ENCODE measurements at places on chromosomes 3 and 15.
A peak's percentile ranks its signal among the peaks of the same experiment; 100 is the strongest.

GRCh38 chr3:56059731-56060130, 408.5 kb downstream of the ERC2 start:
- DNase-seq: no peak

- DNase-seq: no peak
Observed at GRCh38 chr3:73685061-73685460, 60.3 kb upstream of the PDZRN3 start.

DNA sequence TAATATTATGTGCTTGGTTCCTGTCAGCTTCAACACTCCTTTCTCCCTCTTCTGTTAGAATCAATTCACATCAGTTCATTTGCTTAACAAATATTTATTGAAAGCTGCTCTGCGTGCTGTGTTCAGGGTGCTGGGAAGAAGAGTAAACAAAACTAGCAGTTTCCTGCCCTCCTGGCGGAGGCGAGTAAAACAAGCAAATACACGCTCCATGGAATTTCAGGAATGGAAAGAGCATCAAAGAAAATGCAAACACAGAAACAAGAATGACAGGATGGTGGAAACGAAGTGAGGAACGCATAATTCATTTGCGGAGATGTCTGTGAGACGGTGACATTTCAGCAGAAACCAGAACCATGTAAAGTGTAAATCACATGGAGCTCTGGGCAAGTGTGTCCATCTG, 49.4 kb upstream of the SPTSSB start:
- DNase-seq: no peak

- DNase-seq: no peak
Observed at GRCh38 chr15:85592148-85592547, 202.6 kb downstream of the KLHL25 start.

DNA sequence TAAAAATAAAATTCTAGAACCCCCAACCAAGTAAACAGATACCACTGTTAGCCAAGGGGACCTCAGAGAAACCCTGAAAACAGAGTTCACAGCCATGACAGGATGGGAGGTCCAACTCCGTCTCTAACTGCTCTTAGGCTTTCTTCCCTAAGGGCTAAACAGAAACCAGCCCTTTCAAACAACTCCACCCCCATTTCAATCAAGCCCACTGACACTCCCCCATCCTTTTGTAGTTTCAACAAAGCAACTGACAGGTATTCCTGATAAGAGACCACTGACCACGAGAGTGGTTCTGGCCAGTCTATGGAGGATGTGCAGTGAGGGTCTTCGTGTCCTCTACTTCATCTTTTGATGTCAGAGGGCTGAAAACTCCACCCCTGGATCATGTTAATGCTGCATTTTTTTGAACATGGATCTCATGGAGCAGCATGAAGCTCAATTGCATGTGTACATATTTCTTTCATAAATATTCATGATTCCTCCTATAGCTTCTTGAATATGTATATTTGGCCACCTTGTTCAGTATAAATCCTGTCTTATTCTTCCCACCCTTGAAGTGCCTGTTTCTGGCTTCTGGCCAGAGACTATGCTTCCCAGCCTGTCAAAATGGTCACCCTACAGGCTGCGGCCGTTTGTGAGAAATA, 222.6 kb downstream of the OSBPL10 start:
- no peak for DNase-seq

DNA sequence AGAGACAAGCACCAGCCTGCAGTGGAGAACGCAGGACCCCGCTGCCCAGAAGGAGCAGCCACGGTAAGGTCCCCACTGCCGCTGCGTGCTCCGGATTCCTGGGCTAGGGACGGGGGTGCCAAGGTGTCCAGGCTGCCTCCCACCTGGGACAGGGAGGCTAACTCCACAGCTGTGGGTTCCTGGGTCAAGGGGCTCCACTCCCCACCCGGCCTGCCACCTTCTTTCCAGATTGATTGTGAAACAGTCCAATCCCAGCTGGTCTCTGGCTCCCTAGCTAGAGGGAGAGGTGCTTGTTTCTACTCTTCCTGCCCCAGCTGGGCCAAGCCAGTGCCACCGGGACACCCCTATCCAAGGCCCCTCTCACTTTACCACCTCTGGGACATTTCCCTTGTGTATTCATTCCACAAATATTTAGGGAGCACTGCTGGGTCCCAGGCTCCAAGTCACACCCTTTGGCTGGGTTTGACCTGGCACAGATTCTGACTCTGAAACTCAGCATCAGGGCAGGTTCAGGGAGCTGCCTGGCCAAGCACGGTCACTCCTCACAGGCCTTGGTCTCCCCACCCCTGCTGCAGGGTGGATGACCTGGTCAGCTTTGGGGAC, 1.9 kb downstream of the PAK6 start:
- DNase-seq: no peak

- no peak for DNase-seq
Observed at GRCh38 chr3:182981038-182981380, 671 bp upstream of the DCUN1D1 start.

GRCh38 chr3:176074096-176074495, 1123.2 kb downstream of the TBL1XR1 start:
- no peak for DNase-seq

GRCh38 chr3:152769523-152769922, 65.4 kb upstream of the P2RY1 start:
- DNase-seq: no peak

GRCh38 chr3:13077431-13078162, 4.4 kb upstream of the IQSEC1 start:
- no peak for DNase-seq

- DNase-seq: no peak
Observed at GRCh38 chr15:43329217-43329959, 985 bp downstream of the LCMT2 start.

- DNase-seq: no peak
Observed at GRCh38 chr3:135197246-135197645, 402.2 kb downstream of the EPHB1 start.

DNA sequence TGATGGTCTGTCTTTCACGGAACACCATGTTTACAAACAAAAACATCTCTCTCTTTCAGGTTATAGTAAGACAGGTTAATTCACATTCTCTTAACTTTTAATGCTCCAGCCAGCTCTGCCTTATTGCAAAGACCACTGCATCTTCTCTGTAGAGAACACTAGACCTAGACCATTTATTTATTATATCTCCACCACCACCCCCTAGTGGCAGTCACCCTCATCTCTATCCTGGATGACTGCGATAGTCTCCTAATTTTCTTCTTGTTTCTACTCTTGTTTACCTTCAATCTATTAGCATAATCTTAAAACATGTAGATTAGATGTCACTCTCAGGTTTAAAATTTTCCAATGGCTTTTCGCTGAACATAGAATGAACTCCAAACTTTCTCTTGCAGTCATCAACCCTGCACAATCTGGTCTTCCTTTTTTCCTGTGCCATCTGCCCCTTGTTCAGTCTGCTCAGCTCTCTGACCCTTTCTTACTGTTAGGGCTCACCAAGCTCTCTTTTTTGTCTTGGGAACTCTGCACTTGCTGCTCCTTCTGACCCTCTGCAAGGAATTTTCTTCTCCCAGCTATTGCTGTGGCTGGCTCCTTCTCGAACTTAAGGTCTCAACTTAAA, 155.6 kb downstream of the SQOR start:
- DNase-seq: no peak

DNA sequence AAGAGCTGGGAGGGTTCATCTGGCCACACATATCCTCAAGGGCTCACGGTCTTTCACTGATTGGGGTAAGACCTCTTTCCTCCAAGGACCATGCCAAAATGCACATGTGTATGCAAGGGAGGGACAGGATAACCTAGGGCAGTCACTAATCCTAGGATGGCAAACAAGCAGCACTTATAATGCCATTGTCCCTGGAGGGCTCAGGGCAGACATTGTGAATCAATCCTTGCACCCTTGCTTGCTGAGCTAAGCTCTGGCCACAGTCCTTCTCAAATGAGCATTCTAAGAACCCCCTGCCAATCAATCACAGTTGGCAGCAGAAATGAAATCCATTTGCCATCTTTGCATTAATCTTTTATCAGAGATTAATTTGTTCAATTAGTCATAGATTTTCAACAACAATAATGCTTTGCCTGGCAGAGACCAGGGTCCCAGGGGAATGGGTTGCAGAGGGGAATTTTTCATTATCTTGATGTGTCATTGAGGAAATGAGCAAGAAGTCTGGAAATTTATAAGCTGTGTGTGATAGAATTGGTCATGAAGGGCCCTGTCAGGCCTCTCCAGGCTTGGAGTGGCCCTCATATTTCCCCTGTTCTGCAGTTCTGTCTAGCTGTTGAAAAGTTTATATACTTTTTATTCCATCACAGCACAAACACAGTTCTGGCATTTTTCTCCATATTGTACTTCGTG, 57.2 kb upstream of the KY start:
- no peak for DNase-seq

- DNase-seq: peak; percentile 65
Observed at GRCh38 chr3:32502118-32502945, at the start of gene CMTM6. Gene CMTM6, minus strand, starts transcription at chr3:32502852. Its CDS starts 107 bp downstream, at chr3:32502745.

GRCh38 chr15:92170897-92171296, 222.8 kb upstream of the ST8SIA2 start:
- no peak for DNase-seq

- DNase-seq: no peak
Observed at GRCh38 chr3:89624494-89624893, 517.1 kb downstream of the EPHA3 start.

DNA sequence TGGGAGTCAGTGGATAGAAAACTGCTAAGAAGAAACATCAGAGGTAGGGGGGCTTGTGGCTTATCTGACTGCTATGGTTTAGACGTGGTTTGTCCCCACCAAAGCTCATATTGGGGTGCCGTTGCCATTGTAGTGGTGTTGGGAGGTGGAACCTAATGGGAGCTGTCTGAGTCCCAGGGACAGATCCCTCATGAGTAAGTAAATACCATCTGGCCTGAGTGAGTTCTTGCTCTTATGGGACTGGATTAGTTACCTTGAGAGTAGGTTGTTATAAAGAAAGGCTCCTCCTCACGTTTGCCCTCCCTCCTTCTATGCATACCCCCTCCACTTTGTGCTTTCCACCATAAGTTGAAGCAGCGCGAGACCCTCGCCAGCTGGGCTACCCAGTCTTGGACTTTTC, 53.4 kb upstream of the VILL start:
- DNase-seq: no peak

DNA sequence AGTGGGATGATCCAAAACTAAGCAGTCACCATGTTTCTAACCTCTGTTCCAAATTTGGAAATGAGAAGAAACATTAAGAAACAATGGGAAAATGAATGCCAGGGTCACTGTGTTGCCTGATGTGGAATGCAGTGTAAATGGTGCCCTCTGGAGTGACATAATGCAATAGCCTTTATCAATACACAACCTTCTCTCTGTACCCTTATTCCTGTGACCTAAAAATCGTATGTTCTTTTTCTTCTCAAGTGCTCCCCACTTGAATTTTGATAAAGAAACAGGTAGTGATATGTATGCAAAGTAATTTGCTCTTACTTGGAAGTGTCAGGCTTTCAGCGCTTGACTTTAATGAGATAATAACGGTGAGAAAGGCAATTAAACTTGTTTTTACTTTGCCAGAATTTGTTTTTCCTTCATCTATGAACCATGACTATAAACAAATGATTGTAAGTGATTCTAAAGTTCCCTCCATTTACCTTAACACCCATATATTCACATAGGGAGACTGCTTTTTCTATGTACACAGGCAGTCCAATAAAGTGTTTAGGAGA, 145.8 kb upstream of the THRB start:
- no peak for DNase-seq

DNA sequence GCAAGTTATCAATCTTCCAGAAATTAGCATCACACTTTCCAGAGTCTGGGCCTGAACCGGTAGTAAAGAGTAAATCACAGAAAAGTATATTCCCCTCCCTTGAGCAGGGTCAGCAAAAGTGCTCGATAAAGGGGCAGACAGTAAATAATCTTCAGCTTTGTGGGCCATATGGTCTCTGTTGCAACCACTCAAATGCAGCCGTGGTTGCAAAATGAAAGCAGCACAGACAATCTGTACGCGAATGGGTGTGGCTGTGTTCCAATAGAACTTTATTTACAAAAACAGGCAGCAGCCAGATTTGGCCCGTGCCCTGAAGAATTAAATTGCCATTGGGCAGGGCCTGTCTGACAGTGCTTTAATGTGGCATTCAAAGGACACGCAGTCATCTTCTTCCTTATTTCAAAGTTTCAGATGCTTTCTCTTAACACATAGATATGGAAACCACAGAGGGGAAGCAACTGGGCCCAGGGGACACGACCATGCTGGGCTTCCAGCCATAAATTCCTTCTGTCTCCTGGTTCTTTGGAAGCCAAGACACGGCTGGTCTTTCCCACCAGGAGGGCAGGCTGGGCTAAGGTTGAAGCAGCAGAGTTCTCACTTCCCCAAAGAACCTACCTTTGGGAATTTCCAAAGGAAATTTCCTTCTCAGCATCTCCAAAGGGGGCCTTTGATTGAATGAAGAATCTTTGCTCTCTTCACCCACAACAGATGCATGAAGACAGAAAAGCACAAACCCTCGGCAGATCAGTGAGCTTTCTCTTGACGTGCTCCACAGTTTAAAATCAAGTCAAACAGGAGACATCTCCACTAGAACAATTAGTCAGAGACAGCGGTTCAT, 489.8 kb upstream of the PROK2 start:
- no peak for DNase-seq

- no peak for DNase-seq
Observed at GRCh38 chr3:171267104-171267503, 193.1 kb downstream of the TNIK start.

GRCh38 chr3:68912376-68912775, 20.0 kb downstream of the TAFA4 start:
- no peak for DNase-seq

DNA sequence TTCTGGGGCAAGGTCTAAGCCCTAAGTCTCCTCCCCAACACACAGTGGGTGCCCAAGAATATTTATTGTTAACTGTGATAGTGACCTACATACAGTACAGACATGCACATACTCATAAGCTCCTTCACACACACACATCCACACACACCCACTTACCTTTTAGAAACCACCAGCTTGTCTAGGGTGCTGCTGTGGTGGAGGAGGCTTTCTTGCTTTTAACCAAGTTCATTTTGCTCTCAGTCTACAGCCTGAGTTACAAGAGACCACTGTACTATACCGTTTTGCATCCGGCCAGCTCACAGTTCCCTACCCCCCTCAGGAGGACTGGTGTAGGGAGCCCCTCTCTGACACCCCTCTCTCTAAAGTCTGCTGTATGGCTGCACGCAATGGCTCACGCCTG, 16.7 kb downstream of the DAPK2 start:
- no peak for DNase-seq

DNA sequence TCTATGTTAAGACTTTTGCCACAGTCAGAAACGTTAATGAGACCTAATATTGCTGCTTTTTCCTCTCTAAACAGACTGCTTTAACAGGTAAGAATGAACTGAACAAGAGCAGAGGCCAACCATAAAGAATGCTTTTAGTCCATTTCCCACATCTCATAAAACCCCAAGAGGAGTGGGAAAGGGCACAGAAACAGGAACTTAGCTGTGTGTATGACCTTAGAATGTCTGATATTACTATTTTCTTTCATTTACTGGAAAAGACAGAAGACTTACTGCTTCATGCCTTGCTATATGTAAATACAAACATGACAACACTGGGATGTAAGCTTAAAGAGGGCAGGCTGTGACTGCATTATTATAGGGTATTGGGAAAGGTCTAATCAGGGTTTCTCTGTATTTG, 115.0 kb downstream of the ISL2 start:
- DNase-seq: no peak
